Endodermal cell (in vitro differentiated cells): ENCODE measurements at places on chromosomes 5 and 9. TPM values are rescaled to one million over a fixed set of nuclear protein-coding genes. Genes with fewer than 3 reads are reported as not detected.

GRCh38 chr5:9035346-9035745 lies 510.5 kb downstream of the SEMA5A start:
- DNase-seq, result no peak

The ECSCR gene
- 0.70 TPM in 1 of 3 replicates, not detected in the others for total RNA-seq

The NREP gene
- total RNA-seq, result 212 to 256 TPM (median 233 TPM) in 3 replicates

GRCh38 chr9:122159026-122159924 lies at the start of the genes MORN5 and NDUFA8:
TSS of gene MORN5 (plus strand) at chr9:122159908. CDS start at chr9:122159973, 65 bp downstream.
TSS of gene NDUFA8 (minus strand) at chr9:122159779. CDS start at chr9:122159677, 102 bp downstream.
- DNase-seq, result peak; percentile 99

DNA sequence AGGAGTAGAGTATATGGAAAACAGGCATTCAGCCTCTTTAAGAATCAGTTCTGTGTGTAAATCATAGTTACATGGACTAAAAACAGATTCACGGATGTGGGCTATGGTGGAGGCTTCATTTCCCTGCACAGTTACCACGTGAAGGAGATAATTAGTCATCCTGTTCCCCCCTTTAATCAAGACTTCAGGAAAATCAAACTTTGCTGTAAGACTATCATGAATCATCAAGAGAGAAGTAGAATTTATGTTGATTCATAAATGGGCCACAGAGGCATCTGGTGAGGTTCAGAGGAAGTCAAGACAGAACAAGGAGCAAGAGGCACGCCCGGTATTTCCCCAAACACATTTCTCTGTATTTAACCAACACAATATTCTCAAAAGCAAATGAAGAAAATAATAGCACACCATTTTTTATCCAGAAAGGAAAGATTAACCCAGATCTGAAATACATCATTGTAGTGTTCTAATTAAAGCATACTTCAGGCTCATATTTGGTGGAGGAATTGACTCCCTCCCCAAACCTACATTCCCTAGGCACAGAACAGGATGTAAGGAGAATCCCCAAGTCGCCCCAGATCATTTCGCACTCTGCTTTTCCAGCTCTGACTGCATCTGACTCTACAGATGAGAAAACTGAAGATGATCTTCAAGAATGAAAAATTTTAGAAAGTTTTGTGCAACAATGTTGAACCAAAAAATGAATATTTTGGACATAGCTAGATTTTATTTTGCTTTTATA lies 175.8 kb upstream of the GAS1 start:
- no peak for DNase-seq

- no peak for DNase-seq
These were observed 76.1 kb downstream of the FNIP1 start for GRCh38 chr5:131720714-131721113.

DNA sequence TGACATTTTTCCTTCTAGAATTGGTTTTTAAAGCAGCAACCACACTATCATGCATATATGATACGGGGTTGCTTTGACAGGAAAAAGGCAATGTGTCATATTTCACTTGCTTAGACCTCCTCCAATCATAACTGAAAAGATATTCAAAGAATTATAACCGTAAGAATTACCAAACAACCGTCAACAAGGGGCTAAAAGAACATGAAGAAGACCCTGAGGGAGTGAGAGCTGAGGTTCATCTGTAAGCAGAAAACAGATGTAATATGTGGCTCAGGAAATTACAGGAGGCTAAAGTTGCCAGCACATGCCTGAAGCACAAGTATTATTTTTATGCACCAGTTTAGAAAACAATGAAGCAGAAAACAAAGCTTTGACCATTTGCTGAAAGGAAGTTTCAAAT lies 78.9 kb downstream of the APBA1 start:
- DNase-seq, result no peak

DNA sequence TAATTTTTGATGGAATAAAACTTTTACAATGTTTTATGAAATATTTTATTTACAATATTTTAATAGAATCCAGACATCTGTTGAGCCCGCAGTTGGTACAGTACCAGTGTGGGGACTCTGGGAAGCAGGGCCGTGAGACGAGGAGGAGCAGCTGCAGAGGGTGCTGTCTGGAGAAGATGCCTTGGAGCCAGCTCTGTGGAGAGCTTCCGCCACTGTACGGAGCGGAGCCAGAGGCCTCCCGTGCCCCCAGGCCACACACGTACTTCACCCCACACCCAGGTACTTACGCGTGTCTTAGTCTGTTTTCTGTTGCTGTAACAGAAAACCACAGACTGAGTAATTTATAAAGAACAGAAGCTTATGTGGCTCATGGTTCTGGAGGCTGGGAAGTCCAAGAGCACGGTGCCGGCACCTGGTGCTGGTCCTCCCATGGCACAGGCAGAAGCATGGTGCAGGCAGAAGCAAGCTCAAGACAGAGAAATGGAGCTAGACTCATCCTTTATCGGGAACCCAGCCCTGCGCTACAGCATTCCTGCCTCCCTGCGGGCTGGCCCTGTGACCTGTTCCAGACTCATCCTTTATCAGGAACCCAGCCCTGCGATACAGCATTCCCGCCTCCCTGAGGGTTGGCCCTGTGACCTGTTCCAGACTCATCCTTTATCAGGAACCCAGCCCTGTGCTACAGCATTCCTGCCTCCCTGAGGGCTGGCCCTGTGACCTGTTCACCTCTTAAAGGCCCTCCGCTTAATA lies 23.3 kb downstream of the CEP72 start:
- no peak for DNase-seq

The OSMR gene
- 1.3 TPM in 2 replicates for total RNA-seq

The PRLR gene
- 1.1 to 4.1 TPM (median 2.5 TPM) in 3 replicates for total RNA-seq

The ABCA2 gene
- 30.0 to 56.2 TPM (median 33.2 TPM) in 3 replicates for total RNA-seq

DNA sequence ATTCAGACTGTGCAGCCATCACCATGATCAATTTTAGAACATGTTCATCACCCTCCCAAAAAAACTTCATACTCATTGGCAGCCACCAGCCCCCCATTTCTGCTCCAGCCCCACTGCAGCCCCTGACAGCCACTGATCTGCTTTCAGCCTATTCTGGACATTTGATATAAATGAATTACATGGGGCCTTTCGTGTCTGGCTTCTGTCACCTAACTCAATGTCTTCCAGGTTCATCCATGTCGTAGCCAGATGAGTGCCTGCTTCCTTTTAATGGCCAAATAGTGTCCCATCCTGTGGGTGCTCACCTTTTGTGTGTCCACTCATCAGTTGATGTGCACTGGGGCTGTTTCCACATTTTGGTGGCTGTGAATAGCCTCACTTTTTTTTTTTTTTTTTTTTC lies 63.5 kb downstream of the HMCN2 start:
- DNase-seq, result no peak

The FOXD4L3 gene
- total RNA-seq, result not detected in 3 replicates

GRCh38 chr5:132773601-132774355 lies 3.3 kb downstream of the SEPTIN8 start:
- no peak for DNase-seq

GRCh38 chr5:156354571-156354970 lies 27.6 kb downstream of the SGCD start:
- no peak for DNase-seq
